ENCODE measurements at places on chromosomes 11 and 22.
A peak's percentile ranks its signal among the peaks of the same experiment; 100 is the strongest.

- DNase-seq: no peak
Measured at GRCh38 chr11:79417069-79417920, 23.5 kb downstream of the TENM4 start.

DNA sequence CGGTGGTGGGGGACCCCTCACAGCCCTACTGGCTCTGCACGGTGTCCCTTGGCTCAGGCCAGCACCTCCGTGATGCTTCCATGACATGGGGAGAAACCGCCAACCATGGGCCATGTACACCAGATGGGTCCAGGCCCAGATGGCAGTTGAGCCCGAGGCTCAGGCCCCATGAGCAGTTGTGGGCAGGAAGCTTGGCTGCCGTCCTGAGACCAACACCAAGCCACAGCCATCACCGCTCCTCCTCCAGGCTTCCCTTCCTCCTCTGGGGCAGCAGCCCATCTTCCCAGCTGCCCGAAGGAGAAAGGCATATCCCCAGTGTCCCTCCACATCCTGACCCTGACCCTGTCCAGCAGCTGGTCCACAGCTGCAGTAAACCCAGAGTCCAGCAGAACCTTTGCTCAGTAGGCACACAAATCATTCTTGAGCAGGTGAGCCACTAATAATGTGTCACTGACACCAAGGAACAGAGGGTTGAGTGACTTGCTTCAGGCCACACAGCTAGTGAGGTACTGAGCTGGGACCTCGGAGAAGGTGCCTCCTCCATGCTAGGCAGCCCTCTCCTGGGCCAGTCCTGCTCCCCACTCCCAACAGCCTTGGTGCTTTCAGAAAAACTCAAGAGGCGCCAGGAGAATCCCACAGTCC, 204.9 kb downstream of the CTTN start:
- DNase-seq: no peak

DNA sequence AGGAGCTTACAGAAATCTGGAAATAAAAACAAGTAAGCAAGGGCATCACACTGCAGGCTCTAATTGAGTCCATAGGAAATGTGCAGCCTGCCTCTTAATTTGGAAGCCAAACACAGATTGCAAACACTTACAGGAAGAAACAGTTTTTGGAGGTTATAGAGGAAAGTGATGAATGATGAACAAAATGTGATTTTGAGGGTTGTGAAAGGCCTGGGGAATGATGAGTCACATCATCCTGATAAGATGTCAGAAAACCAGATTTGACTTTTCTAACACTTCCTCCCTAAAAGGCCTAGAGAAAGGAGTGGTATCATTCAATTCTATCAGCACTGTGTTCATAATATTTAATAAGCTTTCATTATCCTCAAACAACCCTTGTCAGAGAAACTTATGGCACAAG, 96.6 kb upstream of the POU2AF2 start:
- DNase-seq: no peak

- DNase-seq: no peak
Measured at GRCh38 chr22:31046539-31047226, 34.4 kb upstream of the SMTN start.

DNA sequence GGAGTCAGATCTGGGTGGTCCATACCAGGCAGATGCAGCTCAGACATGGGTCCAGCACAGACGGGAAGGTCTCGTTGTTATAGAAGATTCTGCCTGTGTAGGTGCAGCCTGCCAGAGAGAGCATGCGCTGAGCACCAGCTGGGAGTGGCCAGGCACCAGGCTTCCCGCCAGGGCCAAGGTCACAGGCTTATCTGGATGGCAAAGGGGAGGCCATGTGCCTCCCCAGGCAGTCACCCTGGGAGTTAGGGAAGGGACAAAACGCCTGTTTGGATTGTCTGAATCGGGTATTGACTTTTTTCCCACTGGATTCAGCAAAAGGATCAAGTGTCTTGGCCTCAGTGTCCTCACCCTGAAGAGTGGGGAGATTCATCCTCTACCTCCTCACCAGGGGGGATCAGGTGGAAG, 26.5 kb downstream of the PGA5 start:
- no peak for DNase-seq

DNA sequence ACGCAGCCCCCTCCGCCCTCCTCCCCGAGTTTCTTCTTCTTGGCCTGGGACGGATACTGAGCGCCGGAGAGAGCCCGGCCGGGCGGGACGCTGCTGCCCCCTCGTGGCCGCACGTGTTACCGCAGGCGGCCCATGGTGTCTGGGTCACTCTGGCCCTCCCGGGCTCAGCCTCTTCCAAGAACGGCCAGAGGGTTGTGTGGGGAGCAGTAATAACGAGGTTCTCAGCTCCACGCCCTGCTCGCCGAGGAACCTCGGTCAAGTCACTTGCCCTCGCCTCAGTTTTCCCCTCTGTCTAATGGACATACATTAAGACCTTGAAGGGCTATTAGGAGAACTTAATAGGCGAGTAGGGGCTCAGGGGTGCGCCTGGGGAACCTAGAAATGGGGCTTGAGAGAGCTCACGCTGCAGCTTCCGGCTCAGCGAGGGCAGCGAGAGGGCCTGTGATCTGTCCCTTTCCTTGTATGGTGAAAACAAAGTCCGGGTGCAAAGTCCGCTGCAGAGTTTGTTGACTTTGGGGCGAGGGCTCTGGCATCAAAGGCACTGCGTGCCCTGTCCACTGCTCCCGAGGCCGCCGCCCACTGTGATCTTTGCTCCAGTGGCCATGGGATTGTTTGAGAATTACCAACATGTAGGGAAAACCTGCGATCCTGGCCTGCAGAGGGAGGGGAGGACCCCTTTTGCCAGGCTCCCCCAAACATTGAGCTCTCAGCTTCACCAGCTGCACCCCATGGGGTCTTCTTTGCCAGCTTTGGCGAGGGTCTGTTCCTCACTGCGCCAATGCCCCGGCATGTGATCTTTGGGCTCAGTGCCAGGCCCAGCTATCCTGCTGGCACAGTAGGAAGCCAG, 14.4 kb upstream of the LRP5 start:
- peak; percentile 67 for DNase-seq

DNA sequence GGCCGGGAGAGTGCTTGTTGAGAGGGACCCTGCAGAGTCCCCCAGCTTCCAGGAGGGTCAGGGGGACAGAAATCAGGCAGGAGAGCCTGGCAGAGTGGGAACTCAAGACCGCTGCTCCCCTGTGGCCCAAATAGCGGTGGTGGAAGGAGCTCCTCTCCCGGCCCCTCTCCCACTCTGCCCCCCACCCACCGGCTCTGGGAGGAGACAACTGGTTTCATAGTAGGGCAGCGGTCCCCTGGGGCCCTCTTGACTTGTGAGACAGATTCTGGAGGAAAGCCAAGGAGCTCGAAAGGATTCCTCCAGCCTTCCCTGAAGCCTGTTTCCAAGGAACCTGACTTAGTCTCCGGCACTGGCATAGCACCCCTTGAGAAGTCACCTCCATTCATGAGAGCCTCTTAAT, 10.1 kb downstream of the PKNOX2 start:
- no peak for DNase-seq

- DNase-seq: no peak
Measured at GRCh38 chr11:27551127-27551526, 44.6 kb upstream of the LIN7C start.

DNA sequence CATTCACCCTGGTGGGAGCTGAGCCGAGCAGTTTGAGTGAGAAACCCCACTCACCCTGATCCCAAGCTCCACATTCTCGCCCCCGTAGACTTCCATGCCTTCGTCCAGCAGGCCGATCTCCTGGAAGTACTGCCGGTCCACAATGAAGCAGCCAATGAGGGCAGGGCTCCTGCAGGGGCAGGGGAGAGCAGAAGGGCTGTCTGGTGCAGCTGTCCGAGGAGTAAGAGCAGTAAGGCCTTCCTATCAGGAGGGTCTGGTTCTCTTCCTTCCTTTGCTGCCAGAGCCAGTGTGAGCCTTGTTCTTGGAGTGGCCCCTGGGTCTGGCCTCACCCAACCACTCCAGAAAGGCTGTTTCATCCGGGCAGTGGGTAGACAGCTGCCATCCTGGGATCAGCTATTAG, 19.4 kb upstream of the CSNK2A3 start:
- DNase-seq: no peak

DNA sequence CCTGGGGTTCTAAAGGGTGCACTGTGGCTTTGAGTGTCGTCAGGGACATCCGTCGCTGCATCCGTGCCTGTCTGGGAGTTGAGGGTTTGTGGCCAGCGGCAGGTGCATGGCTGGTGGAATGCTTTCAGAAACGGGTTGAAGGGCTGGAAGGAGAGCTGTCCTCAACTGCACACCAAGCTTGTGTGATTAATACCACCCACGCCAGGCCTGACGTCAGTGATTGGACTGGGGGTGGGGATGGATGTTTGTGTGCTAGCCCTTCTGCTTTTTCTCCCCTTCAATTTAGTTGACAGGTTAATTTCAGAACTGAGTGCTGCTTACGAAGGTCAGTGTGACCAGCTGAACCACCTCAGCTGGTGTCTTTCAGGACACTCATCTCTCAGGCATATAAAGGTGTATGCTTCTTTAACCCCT, 3.2 kb upstream of the GAB2 start:
- DNase-seq: no peak

DNA sequence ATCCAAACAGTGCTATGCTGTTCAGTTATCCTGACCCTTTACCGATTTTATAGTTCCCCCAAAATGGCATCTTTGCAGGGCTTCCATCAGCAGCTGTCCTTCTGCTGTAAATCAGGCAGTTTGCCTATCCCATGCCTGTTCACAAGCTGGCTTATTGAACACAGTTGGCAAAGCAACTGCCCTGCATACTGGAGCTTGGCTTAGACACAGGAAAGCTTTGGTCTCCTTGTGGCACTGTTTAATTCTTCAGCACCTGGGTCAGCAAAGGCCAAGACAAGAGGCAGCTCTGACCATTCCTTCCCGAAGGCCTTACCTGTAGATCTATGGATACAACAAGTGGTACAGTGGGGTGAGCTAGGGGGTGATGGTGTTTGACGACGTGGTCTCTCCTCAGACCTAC, 32.2 kb downstream of the TSPAN18 start:
- DNase-seq: no peak

- DNase-seq: no peak
Measured at GRCh38 chr11:17102462-17102861, 25.0 kb upstream of the RPS13 start.

DNA sequence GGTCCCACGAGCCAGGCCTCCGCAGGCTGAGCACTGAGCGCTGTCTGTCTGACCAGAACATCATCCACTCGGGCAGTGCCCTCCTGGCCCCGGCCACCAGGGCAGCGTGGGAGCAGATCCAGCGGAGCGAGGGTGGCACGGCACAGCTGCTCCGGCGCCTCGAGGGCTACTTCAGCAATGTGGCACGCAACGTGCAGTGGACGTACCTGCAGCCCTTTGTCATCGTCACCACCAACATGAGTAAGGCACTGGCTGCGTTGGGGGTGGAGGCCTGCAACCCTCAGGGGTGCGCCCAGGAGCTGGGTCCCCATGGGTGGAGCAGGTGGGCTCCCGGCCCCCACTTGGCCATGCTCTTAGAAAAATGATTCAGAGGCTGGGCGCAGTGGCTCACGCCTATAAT, 49.7 kb upstream of the PRODH start:
- no peak for DNase-seq

GRCh38 chr11:83219095-83219494, 25.6 kb downstream of the ANKRD42 start:
- DNase-seq: no peak

DNA sequence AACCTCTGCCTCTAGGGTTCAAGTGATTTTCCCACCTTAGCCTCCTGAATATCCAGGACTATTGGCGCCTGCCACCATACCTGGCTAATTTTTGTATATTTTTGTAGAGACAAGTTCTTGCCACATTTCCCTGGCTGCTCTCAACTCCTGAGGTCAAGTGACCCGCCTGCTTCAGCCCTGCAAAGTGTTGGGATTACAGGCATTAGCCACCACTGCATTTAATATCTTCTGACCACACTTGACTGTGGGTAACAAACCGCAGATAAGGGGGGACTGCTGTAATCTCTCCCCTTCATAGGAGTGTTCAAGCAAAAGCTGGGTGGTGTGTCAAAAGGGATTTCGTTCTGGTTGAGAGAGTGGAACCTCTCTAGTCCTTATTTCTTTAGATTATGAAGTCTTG, 53.4 kb downstream of the GRAMD1B start:
- no peak for DNase-seq

GRCh38 chr11:133951327-133952198, 5.2 kb downstream of the IGSF9B start:
- DNase-seq: no peak

DNA sequence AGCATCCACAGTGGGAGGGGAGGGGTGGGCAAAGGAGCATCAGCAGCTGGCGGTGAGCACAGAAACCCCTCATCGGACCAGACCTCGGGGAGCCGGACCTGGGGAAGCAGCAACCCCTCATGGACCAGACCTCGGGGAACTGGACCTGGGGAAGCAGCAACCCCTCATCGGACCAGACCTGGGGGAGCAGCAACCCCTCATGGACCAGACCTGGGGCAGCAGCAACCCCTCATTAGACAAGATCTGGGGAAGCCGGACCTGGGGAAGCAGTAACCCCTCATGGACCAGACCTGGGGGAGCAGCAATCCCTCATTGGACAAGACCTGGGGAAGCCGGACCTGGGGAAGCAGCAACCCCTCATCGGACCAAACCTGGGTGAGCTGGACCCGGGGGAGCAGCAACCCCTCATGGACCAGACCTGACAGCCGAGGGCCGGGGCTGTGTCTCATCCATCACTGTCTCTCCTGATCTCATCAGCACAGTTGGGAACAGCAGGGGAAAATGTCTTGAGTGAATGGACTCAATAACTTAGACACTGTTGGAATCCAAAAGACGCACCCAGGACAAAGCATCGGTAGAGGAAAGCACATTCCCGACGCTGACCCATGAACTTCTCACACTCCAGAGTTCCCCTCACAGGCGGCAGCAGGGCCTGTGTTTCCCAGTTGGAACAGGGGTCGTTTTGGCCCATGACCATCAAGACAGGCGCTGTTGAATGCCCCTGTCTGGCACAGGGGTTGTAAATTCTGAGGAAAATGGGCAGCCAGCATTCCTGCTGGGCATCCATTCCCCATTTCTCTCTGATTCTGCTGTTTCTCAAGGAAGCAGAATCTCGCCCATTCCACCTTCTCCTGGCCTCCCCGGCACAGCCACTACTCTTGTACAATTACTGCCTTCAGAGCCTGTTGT, 1494.6 kb downstream of the TBC1D22A start:
- no peak for DNase-seq

DNA sequence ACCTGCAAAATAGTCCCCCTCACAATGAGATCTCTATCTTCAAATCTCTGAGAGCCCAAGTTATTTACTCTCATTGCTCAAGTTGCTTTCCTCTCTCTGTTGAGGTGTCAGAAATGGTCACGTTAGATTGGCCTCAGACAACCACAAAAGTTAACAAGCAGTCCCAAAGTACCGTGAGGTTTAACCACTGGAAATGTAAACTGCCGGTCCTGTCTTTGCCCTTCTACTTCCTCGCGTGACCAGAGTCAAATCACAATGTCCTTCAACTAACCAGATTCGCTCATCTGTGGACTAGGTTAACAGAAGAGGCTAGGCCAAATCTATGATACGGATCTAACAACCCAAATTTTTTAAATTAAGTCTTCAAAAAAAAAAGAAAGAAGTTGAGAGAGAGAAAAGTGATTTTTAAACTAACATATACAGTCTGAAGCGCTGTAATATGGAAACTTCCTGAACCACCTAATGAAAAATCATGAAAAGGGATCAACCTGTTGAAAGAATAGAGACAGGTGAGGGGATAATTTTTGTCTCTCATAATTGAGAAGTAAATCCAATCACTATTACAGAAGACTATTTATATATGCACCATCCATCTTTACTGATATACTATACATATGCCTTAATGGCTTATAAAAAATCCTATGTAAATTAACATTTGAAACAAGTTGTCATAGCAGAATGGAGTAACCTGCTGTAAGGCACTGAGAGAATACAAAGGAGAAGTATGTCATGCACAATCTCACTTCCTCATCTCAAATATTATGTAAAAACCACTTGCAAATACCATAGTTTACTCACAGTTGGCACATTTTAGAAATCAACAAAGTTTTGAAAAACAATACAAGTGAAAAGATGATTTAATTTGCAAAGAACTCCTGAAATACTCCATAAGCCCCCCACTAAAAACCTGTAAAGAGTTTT, 3.3 kb upstream of the JAML start:
- DNase-seq: no peak

All from T-helper 9 cell (primary cell).